ENCODE measurements at places on chromosomes 3 and 15.

DNA sequence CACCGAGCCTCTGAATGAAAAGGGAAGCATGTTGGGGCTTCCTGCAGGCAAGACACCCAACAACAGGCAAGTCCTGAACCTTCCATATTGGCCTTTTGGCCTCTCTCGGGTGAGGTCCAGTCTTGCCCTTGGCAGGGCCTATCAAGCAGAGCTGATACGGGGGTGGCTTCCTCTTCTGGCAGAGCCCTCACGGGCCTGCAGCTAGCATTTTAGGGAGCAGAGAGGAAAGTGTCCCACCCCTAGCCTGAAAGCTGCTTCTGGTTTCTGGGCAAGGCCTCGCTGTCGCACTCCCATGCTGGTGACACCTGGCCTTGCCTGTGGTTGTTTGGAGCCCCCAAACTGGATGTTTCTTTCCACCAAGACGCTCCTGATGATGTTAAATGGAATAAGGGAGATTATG is 31.8 kb upstream of the CTSH start:
- DNase-seq = no peak

DNA sequence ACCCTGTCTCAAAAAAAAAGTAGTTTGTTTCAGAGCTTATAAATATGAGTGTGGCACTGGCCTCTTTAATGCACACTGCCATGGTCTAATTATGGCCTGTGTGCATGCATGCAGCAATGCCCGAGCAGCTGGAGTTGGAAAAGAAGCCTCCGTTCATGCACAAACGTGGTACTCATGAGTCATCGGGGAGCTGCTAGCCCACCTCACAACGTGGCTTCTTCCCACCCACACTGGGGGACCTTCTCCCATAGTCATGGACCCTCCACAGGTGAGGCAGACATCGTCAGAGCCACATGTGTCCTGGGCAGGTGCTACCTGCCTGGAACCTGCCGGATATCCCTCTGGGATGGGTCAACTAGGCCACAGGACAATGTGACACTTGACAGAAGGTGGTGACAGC is 66.7 kb downstream of the ATP10A start:
- DNase-seq = no peak

DNA sequence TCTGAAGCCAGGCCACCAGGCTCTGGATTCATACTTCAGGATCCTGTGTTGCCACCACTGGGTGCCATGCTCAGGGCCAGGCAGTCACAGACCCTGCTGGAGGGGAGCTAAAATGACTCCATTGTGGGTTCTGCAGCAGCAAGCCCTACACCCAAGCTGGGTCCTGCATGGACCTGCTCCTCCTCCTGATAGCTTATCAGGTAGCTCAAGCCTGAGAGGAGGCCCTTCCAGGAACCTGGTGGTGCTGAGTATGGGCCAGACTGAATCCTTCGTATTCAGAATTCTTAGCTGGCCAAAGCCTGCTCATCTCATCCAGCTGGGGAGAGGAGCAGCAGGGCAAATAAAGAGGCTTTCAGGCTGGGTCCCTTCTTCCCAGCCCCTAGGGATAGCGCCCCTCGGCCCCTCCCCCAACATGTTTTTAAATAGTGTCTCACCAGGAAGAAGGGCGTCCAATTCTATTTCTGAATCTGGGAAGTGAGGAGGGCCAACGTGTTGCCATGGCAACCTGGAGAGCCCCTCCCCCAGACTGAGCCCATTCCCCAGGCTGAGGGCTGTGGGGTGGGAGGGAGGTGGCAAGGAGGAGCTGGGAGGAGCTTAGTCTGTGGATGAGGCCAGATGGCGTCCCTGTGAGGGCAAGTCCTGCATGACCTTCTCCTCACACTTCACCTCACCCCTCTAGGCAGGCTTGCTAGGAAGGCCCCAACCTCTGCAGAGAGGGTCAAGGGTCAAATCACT is 11.0 kb upstream of the CAMKV start:
- DNase-seq = no peak

- DNase-seq = no peak
Measured at GRCh38 chr3:183818041-183818620, 7.2 kb downstream of the MAP6D1 start.

DNA sequence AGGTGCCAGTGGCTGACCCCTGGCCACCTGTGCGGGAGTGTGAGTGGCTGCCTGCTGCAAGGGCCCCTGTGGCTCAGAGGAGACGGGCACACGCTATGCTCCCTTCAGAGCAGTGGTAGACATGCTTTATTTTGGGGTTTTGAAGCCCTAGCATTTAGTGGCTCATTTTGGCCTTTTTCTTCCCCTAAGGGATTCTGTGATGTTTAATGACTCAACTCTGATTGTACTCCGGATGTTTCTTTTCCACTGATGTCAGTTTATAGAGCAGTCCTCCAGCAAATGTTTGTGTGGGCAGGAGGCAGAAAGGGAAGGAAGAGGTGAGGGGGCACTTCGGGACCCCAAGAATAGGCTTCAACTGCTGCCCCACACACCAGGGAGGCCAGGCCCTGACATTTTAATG is 288.9 kb upstream of the C2CD4B start:
- DNase-seq = no peak

DNA sequence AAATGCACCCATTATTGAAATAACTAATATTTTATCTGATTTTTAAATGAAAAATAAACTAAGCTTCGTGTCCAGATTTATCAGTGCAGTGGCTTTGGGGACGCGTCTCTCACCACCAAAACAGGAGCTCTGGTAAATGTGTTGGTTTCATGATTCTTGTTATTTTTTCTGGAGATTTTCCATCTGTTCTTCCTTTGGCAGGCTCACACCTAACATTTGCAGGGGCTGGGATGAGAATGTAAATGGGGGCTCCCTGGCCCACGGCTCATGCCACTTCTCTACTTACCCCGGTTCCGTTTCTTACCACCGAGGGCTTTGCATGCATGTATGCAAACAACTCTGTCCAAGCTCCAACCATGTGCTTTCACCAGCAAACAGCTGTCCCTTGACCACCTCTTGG is 30.9 kb upstream of the CA12 start:
- DNase-seq = no peak

GRCh38 chr3:103372031-103372430 is 937.2 kb downstream of the ZPLD1 start:
- no peak for DNase-seq

DNA sequence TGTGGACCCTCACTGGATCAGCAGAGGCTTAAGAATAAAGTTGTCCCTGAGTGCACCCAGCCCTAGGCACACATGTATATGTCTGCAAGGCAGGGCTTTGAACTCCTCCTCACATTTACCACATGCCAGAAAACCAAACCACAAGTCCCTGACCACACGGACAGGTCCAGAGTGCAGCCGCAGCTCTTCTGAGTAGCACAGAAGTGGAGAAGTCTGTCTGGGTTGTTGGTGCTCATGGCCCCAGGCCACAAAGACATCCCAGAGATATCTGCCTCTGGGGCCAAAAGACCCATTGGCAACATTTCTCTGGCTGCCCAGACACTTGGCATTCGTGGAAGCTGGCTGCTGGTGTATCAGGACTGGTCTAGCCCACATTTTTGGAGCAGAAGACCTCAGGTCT is 17.4 kb downstream of the SUSD5 start:
- DNase-seq = no peak

- no peak for DNase-seq
Measured at GRCh38 chr3:164612751-164613150, 465.5 kb downstream of the SI start.

DNA sequence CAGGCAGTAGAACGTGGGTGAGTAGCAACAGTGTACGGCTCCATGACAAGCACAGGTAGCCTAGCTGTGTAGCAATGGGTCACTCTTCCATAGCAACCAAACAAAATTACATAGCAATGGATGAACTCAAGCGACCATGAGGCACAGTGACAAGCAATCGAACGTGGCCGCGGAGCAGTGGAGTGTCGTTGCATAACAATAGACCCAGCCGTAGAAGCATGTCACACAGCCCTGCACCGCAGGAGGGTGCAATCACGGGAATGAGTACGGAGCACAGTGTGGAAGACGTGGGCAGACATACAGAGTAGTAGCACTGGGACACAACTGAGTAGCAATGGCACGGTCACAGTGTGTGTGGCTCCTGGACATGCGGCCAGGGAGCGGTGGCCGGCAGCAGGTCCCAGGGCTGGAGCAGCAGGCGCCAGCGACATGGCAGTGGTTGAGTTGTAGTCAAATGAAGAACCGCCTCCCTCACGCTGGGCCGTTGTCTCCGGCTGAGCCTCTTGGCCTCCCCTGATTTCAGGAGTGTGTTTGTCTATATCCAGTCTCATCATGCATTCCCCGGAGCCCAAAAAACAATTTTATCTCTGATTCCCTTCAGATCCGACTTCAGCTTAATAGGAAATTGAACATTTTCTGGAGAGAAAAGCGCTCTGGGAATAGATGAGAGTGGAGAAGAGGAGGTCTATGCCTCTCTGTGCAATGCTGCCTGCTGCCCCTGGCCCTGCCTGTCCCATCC is 64.1 kb downstream of the CCDC33 start:
- DNase-seq = no peak

GRCh38 chr3:58963928-58964503 is 85.8 kb downstream of the CFAP20DC start:
- DNase-seq = no peak

GRCh38 chr3:136835089-136835812 is 16.3 kb downstream of the SLC35G2 start:
- no peak for DNase-seq

GRCh38 chr15:72888211-72888610 is 104.7 kb upstream of the ADPGK start:
- no peak for DNase-seq

DNA sequence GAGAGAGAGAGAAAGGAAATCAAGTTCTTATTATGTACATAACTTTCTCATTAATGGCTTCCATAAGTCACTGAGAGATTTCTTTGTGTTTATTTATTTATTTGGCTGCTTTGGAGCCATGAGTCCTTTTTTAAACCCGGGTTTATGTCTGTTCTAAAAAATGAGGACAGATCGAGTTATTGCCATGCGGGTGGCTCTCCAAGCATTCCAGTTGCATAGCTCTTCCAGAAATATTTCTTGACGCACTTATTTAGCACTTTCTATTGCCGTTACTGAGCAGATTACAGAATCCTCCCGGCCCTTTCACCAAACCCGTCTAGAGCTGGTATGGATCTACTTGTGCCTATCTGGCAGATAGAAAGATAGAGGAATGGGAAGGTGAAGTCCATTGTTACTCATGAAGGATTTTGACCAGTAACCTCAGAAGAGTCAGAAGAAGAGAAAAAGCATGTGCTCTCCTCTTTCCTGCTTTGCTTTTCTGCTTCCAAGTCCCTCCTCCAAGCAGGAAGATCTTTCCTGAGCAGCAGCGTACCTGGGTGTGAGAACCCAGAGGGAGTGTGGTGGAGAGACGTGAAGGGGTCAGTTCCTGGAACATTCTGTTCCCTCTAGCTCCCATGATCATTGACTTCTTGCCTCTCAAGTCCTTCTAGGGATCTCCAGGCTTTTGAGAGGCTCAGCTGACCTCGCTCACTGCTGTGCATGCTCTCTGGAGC is 112.8 kb downstream of the LPP start:
- DNase-seq = no peak

Data from NCI-H748 treated with DMSO at 0.1 percent for 48 hours (cell line).